ENCODE measurements at places on chromosomes 7 and 10.

DNA sequence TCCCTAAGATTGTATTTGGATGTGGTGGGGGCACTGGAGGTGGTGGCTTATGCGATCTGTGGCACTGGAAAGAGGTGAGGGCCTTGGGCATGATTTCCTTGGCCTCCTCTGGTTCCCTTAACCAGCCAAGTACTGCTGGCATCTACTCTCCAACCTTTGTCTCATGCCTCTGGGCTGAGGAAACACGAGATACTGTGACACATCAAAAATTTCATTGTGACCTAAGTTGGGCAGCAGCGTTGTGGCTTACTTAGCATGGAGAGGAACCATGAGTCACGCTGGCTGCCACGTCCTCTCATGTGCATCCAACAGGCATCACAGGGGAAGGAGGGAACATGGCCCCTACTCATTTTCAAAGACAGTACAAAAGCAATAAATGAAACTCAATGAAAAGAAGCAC is 29.7 kb upstream of the GSDME start:
- DNase-seq: peak; percentile 90

DNA sequence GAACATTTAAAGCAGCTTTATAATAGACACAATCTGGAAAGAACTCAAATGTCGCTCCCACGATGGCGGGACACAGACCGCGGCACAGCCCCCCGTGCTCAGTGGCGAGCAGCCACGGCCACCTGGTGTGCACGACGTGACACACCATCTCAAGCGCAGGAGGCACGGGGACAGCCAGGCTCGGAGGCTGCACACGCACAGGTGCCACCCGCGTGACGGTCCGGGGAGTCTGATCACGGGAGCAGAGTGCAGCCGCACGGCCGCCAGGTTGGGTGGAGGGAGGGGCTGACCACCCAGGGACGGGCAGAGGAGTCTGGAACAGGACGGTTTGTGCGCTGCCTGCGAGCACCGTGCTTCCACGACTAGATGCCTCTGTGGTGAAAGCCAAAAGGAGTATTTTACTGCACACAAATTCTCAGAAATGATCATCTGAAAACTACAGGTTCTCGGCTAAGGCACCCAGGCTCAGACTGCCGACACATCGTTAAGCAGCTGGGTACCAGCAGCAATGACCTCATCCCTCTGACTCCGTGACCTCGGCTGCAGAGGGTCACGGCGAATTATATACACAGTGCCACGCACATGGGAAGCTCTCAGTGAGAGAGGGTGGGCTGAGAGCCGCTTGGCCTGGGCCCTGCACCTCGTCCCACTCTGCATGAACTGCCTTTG is 7.5 kb upstream of the GPER1 start:
- DNase-seq: no peak

DNA sequence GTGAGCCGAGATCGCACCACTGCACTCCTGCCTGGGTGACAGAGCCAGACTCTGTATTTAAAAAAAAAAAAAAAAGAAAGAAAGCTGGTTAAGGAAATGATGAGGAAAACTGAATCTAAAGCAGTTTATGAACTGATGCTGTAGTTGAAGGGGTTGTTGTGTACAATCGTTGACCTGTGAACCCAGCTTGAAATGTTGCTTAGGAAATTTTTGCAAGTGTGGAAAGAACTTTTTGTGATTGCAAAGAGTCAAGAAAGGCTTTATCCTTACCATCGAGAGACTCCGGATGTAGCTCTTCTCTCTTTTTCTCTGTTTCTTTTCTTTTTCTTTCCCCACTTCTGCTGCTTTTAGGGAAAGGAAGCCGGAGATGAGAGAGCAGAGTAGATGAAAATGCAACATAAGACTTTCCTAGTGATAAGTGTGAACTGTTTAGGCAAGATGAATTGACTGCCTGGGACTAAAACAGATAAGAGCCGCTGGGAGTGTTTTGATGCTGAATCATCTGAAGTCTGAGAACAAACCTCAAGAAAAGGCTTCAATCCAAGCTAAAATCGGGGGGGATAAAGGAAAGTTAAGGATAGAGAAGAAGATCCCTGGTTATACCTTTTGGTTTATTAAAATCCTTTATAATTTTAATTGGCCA is 69.0 kb downstream of the TAF3 start:
- peak; percentile 57 for DNase-seq

DNA sequence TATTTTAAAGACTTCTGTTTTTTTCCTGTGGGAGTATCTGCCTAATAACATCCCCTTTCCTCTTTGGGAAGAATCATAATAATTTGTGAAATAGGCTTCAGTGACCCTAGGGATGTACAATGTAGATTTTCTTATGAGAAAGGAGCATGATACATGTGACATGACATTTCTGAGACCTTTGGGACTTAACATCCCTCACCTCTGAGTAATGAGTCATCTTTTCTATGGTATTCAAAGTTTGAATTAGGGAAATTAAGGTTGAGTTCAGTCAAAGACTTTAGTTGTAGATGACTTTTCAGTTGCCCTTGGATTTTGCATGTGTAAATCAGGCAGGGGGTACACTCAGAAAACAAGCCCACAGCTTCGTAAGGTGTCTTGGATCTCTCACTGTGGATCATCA is 14.3 kb downstream of the GRK5 start:
- no peak for DNase-seq

GRCh38 chr7:155466814-155467733 is 9.1 kb downstream of the EN2 start:
- DNase-seq: peak; percentile 59

DNA sequence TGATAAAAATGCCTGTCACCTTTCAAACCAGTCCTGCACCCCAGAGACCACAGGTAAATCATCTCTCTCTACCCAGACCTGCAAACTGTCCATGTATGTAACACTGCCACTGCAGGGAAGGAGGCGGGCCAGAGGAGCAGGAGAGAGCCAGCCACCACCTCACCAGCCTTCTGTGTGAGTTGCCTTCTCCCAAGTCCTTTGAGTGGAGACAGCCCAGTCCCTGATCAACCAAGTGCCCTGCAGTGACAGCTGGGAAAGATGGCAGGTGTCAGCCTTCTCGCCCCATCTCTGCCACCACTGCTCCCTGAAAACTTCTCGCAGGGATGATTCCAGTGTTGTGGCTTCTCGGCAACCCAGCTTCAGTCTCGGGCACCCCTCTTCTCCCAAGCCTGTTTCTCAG is 42.4 kb downstream of the MTURN start:
- no peak for DNase-seq

GRCh38 chr7:44099669-44100068 is 4.5 kb upstream of the AEBP1 start:
- DNase-seq: no peak

GRCh38 chr10:67221939-67222494 is 296.2 kb downstream of the LRRTM3 start:
- DNase-seq: no peak

- no peak for DNase-seq
Measured at GRCh38 chr10:21184216-21184615, 287.1 kb upstream of the NEBL start.

GRCh38 chr7:67346126-67346525 is 349.5 kb downstream of the TYW1 start:
- DNase-seq: no peak

GRCh38 chr7:96558530-96558929 is 151.1 kb downstream of the SEM1 start:
- DNase-seq: no peak

GRCh38 chr7:128260069-128260795 is 19.2 kb downstream of the LEP start:
- no peak for DNase-seq

DNA sequence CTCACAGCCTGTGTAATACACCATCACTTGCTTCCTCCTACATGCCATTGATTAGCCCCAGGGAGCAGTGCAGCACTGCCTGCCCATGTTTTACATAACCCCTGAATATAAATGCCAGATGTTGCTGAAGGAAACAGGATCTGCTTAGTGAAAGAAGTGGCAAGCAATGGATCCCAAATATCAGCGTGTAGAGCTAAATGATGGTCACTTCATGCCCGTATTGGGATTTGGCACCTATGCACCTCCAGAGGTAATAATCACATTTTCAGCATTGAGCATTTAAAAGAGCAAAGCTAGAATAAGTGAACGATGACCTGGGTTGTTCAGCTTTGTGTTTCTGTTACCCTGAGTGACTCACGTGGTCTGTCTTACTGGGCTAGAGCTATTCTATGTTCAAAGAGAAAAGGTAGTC is at the start of gene AKR1C4:
TSS of gene AKR1C4 (plus strand) at position 136 of the 412 bp plus-strand sequence. CDS start at position 167, 31 bp downstream.
- no peak for DNase-seq

- peak; percentile 94 for DNase-seq
Measured at GRCh38 chr7:1028044-1028770, 16.1 kb upstream of the GPR146 start.

- DNase-seq: peak; percentile 84
Measured at GRCh38 chr10:101536800-101537199, 51.3 kb downstream of the POLL start.

DNA sequence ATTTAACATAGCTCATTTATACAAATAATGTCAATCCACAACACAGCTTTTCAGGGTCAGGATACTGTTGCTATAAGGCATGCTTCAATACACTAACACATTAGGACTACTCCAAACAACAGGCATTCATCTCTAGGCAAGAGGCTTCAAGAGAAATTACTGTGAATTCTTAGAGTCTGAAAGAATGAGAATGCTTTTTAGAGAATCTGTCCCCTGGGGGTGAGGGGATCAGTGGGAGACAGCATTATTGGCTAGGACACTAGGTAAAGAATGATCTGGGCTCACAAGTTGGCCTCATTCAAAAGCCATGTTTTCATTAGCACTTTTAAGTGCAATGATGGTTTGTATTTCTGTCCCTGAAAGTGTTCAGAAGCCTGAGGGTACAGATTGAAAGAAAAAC is 132.6 kb downstream of the SEMA3D start:
- DNase-seq: no peak

DNA sequence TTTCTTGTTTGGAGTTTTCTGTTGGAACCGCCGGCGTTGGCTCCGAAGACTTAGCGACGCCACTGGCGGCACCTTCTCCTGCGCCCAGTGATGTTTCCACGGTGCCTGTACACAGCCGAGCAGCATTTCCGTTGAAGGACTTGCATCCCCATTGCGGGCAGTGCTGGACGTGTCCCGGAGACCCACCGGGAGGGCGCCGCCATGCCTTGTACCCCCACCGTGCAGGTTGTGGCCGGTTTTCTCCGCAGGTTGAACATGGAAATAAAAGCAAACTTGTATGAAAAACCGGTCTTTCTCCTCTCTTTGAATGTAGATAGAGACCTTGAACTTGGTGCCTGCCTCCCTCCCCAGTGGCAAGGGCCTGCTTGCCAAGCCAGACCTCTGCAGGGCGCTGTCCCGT is 22.9 kb upstream of the CHST12 start:
- no peak for DNase-seq

DNA sequence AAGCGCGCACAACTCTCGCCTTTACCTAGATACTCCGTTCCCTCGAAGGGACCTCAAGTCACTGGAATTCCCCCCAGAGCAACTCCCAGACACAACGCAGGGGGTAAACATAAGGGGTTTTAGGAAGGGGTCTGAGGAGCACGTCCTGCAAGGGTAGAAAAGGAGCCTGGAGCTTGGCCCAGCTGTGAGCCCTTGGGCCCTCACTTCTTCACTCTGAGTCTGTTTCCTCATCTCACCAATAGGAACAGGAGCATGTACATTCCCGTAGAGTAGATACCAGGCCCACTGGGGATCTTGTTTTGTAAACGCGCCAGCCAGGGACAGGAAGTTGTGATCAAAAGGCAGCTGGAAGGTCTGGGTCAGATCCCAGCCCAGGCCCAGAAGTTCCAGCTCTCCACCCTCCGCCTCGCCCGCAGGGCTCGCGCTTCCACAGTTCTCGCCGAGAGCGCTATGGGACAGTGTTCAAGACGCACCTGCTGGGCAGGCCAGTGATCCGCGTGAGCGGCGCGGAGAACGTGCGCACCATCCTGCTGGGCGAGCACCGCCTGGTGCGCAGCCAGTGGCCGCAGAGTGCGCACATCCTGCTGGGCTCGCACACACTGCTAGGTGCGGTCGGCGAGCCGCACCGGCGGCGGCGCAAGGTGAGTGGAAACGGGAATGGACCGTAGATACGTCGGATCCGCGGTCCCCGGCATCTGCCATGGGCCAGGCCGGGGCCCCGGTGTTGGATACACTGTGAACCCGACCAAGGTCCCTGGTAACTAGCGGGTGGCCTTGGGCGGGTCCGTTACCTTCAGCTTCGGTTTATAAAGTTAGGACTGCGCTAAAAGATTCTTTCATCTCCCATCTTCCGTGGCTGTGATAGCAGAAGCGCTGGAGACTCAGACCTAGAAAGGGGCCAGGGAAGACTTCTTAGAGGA is 1.3 kb downstream of the CYP26C1 start:
- DNase-seq: peak; percentile 31

DNA sequence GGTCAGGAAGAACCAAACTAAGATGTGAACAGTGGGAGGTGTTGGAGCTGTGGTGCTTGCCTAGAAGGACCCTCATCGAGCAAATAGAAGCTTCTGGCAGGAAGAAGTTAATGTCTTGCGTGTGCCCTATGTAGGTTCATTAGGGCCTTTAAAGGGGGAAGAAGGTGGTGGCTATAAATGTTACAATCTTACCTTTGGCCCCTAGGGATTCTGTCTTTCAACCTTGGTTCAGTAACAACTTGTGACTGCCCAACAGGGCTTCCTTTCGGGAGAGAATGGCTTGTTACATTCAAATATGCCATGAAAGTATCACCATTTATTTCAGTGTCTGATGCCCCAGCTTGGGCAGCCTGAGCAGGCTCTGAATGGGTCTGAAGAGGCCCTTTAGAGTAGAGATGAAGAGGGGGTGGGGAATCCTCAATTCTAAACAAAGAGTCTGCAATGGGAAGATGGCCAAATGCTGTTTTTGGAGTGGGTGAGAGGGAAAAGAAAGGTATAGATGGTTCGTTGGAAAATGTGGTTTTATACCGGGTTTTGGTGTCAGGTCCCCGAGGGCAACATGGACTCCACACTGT is 108.0 kb downstream of the TCF7L2 start:
- DNase-seq: no peak

All from hematopoietic multipotent progenitor cell treated with erythropoietin and hydrocortisone succinate and interleukin-3 and kit ligand, for 4 days (in vitro differentiated cells).